ENCODE measurements at places on chromosomes 2 and 18.

GRCh38 chr2:174623106-174623637 lies 25.6 kb upstream of the WIPF1 start:
- no peak for DNase-seq

GRCh38 chr2:104430359-104430740 lies 423.6 kb upstream of the POU3F3 start:
- no peak for DNase-seq

- no peak for DNase-seq
Observed at GRCh38 chr2:13884291-13884976, 748.1 kb upstream of the LRATD1 start.

DNA sequence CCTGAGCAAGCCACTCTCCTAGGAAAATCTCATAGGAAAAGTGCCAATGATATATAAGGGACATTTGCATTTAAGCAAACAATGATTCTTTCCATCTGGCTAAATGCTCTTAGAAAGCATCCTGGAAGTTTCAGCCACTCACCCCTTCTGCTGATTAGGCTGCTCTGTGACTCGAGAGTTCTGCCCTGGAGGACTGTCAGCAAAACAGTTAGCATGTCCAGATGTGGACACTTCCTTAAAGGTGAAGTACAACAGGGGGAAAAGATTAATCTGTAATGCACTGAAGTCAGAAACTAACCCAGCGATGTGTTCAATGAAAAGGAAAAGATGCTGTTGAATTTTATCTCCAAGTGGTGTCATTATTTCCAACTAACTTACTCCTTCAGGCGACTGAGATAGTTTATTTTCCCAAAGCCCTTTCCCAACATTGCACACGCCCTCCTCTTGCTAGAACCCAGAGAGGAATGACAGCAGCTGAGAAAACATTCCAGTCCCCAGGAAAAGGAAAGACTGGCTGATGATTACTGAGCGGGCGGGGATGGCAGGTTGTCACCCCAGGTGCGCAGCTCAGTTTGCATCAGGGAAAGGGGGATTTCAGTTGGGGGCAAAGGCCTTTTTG lies 214.0 kb downstream of the SS18 start:
- DNase-seq = no peak

- DNase-seq = no peak
Observed at GRCh38 chr2:231361701-231362554, 33.6 kb upstream of the B3GNT7 start.

- no peak for DNase-seq
Observed at GRCh38 chr2:221423210-221423804, 148.8 kb downstream of the EPHA4 start.

DNA sequence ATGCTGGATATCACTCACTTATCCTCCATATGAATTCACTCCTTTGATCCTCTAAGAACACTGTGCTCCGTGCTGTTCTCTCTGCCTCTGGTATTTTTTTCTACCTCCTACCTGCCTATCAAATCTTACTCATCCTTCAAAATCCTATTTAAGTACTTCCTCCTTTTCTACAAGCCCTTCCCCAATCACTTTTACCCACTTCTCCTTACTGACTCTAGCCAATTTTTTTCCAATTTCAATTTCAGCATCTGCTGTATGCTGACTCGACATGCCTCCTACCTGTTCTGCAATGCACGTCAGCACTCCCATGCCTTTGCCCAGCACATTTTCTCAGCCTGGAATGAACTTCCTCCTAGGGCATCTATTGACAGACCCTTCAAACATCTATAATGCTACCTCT lies 37.3 kb upstream of the LNPK start:
- DNase-seq = no peak

DNA sequence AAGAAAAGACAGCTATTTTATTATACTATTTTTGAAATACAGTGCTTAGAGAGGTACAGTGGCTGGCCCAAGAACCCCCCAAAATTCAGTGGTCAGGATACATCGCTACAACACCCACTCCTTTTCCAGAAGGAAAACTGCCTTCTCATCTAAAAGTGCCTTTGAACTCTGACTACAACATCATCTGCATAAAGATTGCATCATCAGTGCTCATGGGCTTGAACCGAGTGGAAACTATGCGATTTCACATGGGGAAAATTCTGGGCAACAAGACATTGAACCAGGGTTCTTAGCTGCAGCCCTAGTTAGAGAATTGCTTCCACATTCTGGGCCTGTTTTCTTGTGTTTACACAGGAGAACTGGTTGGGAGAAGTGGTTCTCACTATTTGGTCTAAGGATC lies 294.6 kb upstream of the SLC14A2 start:
- DNase-seq = no peak

DNA sequence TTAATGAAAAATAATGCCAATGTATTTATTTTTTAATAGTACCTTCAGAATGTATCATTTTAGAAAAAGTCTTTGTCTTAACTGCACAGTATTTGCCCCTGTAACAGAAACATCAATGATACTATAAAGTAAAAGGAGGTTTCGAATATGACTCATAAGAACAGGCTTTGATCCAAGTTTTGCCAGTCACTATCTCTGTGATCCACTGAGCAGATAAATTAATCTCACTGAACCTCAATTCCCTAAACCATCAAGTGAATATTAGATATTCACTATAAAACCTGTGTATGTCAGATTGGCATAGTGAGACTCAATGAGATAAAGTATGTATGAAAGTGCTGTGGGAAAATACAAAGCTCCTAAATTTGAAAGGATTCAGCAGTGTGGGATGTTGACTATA lies 292.1 kb downstream of the EXOC6B start:
- no peak for DNase-seq

- DNase-seq = no peak
Observed at GRCh38 chr2:205800773-205801172, 118.5 kb downstream of the NRP2 start.

DNA sequence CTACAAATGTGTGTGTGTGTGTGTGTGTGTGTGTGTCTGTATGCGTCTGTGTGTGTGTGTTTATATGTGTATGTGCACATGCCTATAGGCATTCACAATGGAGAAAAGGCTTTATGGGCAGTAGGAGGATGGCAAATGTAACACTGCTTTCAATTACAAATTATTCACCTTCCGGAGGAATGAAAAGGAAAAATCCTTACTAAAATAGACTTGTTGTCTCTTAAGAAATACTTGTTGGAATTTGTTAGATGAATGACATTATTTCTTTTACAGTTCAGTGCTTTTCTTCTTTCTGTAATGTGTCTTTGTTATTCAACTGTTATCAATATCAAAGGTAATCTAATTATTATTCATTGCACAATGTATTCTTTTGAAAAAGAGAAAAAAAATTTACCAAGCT lies 874.3 kb downstream of the ERBB4 start:
- DNase-seq = no peak

DNA sequence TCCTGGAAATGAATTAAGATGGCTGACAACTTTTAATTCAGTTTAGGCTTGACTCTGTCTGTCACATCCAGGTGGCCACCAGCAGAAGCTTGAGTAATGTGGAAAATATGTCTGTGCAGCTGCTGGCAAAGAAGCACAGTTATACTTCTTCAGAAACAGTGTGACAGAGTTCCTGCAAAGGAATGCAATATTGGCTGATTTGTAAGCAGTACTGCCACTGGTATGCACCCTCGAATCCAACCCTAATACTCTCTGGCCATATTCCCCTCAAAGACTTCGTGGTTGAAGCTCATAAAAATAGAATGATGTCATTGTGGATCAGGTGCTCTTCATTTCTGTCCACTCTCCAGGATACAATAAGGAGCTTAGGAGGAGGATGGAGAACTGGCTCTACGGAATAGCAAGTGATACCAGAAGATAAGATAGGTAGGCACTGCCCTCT lies 86.2 kb downstream of the METTL8 start:
- DNase-seq = no peak

DNA sequence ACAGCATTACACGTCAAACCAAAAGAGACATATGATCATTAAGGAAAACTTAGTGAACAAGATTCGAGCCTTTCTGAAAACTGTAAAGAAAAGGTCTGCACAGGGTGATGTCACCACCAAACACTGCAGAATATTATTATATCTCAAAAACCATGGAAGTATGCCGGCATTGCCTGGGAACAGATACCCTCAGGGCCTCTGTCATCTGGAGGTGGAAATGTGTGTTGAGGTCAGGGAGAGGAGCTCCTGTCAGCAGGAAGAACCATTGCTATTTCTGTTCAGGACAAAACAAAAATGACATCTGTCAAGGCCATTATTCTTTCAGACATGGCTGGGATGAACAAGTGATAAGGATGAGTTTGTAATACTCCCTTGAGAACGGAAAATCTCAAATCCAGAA lies 365.9 kb upstream of the TRIB2 start:
- DNase-seq = no peak

GRCh38 chr2:233297076-233297475 lies 10.5 kb upstream of the SAG start:
- DNase-seq = no peak

DNA sequence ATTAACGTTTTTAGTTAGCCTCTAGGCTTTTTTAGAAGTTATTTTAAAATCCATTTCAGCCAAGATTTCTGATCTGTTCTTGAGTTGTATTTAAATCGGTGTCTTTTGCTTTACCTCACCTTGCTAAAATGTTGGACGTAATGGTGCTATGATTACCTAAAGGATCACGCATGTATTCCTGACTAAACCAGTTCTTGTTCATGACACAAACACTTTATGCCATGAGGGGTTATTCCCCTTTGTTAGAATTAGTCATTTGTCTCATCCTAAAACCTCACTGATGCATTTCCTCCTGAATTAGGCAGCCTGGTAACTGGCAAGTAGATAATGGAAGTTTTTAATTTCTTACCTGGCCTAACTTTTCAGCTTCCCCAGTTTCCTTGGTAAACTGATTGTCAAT lies 185.4 kb upstream of the TANK start:
- DNase-seq = no peak

DNA sequence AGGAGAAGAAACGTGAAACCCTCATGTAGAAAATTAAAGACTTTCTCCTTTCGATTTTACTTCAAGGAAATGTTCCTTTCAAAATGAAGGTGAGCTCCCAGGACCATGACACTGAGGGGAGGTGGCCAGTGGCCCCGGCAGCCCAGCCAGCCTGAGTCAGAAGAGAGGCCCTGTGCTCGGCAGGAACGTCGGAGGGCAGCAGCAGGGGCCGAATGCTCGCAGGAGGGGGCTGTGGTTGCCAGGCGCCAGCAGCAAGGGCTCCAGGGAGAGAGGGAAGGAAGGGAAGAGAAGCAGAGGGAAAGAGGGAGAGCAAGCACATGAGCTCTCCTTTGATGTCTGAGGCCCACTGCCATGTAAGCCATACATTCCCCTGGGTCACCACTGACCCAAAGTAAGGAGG lies 73.3 kb upstream of the ACKR3 start:
- DNase-seq = no peak

DNA sequence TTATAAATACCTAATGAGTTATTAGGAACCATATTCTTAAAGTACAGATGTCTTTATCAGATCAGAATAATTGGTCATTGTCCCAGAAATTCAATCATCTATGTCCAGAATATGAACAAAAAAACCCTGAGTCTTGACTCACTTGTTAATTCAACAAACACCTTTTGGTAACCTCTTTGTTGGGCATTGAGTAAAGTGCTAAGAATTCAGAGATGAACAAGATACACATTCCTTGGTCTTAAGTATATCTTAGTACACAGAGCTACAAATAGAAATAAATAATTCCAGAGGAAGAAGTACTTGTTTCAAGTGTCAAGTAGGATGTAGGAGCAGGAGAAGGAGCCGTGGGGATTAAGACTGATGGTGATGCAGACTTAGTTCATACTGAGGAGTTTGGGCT lies 798.1 kb downstream of the CPS1 start:
- no peak for DNase-seq

DNA sequence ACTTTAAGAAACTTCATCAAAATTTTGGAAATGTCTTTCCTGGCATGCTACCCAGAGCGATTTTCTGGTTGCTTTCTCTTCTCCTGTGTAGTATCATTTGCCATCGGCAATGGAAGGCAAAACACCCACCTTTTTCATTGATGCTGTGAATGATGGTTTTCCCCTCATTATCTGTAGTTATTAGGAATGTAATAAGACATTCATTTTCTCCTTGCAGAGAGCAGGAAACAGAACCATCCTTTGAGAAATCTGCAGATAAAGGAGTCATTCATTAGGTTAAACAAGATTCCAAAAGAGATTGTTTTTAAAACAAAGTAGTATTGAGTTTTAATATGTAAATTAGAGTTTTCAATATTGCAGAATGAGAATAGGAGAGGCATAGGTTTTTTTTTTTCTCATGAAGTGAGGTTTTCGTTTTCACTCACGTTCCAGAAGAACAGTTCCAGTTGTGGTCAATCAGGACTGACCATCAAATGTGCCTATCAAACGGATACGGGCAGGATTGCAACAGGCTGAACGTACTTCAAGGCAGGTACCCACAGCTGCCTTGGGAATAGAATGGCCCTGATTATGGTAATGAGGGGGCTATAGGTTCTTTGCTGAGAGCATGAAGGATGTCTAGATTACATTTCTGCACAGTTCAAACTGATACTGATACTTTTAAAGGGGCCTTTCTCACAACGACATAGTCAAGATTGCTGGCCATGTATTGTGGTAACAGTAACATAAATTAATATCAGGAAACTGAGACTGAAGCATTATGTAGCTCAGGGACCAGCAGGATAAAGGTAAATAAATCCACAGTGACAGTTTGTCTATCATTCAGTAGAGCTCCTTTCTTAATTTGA lies 49.8 kb upstream of the PLA2R1 start:
- DNase-seq = no peak

DNA sequence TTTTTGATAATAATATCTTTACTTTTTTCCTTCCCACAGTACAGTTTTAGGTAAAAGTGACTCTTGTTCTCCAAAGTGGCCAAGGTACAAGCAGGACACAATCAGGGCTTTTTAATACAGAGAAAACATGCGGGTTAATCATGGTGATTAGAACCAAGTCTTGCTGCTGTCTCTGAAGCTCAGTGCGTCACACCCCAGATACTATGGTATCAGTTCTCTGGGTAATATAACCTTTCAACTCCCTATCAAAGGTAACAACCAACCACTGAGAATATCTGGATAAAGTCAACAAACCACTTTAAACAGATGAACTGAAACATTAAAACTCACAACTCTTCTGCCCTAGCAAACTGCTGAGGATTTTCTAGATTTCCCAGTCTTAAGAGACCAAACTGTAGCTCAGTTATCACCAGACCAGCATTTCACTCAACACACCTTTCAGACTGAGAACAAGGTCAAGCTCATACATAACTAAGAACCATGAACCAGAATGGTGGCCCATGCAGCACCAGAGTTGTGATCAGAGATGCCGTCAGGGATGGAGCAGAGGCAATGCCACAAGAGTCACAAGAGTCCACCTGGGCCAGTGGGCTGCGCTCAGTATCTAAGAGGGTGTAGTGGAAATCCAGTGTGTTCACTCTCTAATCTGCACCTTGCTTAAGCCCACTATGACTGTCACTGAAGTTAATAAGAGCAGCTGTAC lies 103.0 kb downstream of the UXS1 start:
- DNase-seq = no peak

DNA sequence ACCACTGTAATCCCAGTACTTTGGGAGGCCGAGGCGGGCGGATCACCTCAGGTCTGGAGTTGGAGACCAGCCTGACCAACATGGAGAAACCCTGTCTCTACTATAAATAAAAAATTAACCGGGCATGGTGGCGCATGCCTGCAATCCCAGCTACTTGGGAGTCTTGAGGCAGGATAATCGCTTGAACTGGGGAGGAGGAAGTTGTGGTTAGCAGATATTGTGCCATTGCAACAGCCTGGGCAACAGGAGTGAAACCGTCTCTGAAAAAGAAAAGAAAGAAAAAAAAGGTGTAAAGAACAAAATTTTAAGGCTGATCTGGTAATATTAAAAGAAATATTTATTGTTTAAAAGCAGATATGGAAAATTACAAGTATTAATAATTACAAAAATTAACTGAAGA lies 29.7 kb downstream of the ZNF804A start:
- no peak for DNase-seq

- no peak for DNase-seq
Observed at GRCh38 chr2:19890104-19890503, 11.7 kb downstream of the TTC32 start.

GRCh38 chr2:126932529-126932928 lies 33.8 kb downstream of the TEX51 start:
- DNase-seq = no peak

Data from stimulated activated CD4-positive, alpha-beta T cell treated with anti-CD3 and anti-CD28 coated beads, Interleukin-15, amount 100 ng/mL, for 1 hour (primary cell).